ENCODE measurements at places on chromosomes 6 and 20.

DNA sequence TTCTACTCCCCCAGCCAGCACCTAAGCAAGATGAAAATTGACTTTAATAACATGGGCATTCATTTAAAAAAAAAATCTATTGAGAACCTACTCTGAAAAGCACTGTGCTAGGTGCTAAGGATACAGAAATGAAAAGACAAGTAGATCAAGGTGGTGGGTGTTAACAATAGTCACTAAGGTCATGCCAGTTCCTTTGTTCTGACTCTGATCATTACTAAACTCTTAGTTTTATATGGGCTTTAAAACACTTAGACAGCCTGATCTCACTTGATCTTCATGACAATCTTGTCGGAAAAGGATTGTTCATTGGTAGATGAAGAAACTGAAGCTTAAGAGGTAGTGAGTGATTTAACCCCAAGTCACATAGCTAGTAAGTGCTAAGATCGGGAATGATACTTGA, 285.7 kb upstream of the PRDM1 start:
- DNase-seq = no peak

GRCh38 chr6:118813775-118814174, 80.2 kb upstream of the ASF1A start:
- DNase-seq = no peak

- no peak for DNase-seq
Measured at GRCh38 chr20:51624157-51624731, 81.7 kb upstream of the NFATC2 start.

DNA sequence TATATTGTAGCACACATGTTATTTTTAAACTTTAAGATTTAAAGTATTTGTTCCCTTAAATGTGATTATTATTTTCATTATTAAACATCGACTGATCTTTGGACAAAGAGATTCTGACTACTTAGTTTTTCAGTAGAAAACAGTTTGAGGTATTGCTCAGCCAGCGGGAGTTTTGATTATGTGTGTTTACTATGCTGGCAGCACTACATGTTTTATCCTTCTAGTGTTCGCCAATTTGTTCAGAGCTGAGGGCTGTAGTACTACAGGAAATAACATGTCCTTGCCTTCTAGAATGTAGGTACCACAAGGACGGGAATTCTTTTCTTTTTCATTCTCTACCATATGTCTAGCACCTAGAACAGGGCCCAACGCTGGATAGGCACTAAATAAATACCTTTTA, 11.1 kb upstream of the LCA5 start:
- no peak for DNase-seq

DNA sequence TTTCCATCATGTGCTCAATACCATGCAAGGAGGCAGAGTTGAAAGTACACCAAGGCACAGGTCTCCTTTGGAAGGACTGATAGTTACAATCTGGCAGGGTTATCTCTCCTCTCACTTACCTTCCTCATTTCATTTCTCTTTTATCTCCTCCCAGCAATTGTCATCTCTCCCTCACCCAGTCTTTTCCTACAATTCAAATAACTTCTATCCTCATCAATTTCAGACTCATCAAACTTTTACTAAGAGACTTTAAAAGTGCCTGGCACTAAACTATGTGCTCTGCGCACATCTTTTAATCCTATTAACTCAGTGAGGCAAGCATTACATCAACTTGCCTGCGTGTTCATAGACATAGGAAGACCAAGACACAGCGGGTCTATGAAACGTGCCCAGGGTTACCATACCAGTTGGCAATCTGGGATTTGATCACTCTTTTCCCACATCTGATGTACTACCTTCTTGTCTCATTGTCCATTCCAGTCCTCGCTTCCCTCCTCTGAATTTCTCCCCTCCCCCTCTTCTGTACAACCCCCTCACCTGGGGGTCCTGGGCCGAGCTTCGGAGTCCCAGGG, 1.2 kb downstream of the VARS1 start:
- DNase-seq = no peak

GRCh38 chr6:133969921-133970295, 16.9 kb downstream of the TBPL1 start:
- no peak for DNase-seq

GRCh38 chr6:80535914-80536565, 429.6 kb downstream of the BCKDHB start:
- DNase-seq = no peak

- no peak for DNase-seq
Measured at GRCh38 chr6:37971711-37972390, 152.3 kb downstream of the ZFAND3 start.

DNA sequence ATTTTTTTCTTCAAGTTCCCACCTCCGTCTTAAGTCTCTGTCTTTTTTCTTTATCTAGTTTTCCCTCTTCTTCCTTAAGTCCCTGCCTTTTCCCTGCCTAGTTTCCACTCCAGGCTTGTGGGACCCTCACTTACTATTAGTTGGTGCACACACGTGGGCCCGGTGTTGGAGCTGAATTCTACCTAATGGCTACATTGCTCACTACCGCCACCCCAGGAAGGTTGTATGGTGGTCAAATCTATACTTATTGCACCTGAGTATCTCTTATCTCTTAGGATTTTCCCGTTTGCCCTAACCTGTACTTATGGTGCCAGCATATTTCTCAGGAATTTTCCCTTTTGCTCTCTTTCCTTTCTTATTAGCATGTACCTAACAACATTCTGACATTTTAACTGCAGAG, 692.8 kb downstream of the EPM2A start:
- no peak for DNase-seq

- no peak for DNase-seq
Measured at GRCh38 chr6:157265635-157266034, 57.7 kb downstream of the TMEM242 start.

- DNase-seq = no peak
Measured at GRCh38 chr6:159722655-159723054, 4.7 kb upstream of the WTAP start.

- DNase-seq = no peak
Measured at GRCh38 chr20:13101276-13101675, 92.5 kb downstream of the SPTLC3 start.

DNA sequence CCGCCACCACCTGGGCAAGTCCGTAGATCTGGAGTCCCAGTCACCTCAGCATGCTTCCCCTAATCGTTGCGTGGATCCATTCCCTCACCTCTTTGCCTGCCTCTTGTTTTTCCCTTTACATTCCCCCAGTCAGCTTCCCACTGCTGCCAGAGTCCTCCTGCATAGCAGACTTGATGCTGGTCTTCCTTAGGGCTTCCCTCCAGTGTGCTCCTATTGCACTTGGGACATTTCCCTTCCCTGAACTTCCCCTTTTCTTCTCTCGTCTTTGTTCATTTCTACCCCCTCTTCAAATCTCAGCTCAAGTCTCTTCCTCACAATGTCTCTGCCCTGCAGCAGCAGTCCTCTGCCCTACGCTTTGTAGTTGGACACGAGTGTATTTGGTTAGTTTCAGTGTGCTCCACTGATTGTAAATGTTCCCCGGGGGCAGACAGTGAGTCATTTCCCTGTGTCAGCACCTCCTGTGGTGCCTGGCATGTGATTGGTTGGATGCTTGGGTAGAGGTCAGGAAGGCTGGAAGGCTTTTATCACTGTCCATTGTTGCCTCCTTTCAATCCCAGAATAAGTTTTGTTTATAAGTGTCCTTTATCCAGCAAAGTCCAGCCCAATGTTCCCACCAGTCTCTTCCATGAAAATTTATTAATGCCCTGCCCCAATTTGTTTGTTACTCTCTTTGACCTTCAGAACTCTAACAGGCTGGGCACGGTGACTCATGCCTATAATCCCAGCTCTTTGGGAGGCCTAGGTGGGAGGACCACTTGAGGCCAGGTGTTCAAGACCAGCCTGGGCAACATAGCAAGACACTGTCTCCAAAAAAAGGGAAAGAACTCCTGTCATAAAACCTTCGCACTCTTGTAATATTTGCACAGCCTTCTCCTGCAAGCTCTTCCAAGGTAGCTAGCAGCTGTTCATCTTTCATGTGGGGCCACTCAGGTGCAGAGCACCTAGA, 38.3 kb downstream of the FAM120B start:
- no peak for DNase-seq

GRCh38 chr6:167796192-167796981, 30.3 kb upstream of the AFDN start:
- no peak for DNase-seq

- no peak for DNase-seq
Measured at GRCh38 chr6:120147071-120147871, 797.7 kb upstream of the MAN1A1 start.

DNA sequence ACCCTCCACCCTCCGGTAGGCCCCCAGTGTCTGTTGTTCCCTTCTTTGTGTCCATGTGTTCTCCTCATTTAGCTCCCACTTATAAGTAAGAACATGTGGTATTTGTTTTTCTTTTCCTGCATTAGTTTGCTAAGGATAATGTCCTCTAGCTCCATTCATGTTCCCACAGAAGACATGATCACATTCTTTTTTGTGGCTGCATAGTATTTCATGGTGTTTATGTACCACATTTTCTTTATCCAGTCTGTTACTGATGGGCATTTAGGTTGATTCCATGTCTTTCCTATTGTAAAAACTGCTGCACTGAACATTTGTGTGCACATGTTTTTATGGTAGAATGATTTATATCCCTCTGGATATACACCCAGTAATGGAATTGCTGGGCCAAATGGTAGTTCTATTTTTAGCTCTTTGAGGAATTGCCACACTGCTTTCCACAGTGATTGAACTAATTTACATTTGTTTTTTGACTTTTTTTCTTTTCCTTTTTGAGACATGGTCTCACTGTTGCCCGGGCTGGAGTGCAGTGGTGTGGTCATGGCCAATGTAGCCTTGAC, 4.5 kb downstream of the KPNA5 start:
- DNase-seq = no peak

DNA sequence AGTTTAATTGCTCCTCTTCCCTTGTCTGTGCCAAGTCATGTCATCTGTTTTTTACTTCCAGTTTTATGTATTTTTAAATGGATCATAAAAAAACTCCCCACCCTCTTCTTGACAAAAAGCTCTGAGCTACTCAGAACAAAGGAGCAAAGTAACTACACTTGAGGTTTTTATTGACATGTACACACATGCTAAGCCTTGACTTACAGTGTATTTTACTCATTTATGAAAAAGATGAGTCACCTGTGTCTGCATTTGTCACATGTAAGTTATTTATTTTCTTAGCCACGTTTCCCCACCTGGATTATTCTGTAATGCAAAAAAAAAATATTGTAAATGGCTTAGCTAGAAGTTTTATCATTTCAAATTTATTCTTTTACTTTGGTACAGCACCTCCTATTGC, 628.8 kb upstream of the SLC35B3 start:
- DNase-seq = no peak

GRCh38 chr6:31900917-31901414, 920 bp downstream of the ZBTB12 start:
- DNase-seq = no peak

GRCh38 chr20:15705975-15706374, 867.3 kb downstream of the KIF16B start:
- DNase-seq = no peak

- DNase-seq = no peak
Measured at GRCh38 chr6:26030716-26031115, 56.5 kb upstream of the HFE start.

DNA sequence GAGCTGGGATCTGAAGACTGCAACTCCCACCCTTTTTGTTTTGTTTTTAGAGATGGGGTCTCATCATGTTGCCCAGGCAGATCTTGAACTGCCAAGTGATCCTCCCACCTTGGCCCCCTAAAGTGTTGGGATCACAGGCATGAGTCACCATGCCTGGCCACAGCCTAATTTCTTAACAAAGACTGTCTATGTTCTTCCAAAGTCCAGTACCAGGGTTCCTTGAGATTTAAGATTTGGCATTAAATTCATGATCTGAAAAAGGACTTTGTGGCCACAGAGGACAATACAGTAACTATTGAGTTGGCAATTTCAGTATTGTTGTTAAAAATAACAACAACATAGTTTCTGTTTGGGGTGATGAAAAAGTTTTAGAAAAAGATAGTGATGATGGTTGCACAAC, 28.7 kb upstream of the BEND3 start:
- DNase-seq = no peak

DNA sequence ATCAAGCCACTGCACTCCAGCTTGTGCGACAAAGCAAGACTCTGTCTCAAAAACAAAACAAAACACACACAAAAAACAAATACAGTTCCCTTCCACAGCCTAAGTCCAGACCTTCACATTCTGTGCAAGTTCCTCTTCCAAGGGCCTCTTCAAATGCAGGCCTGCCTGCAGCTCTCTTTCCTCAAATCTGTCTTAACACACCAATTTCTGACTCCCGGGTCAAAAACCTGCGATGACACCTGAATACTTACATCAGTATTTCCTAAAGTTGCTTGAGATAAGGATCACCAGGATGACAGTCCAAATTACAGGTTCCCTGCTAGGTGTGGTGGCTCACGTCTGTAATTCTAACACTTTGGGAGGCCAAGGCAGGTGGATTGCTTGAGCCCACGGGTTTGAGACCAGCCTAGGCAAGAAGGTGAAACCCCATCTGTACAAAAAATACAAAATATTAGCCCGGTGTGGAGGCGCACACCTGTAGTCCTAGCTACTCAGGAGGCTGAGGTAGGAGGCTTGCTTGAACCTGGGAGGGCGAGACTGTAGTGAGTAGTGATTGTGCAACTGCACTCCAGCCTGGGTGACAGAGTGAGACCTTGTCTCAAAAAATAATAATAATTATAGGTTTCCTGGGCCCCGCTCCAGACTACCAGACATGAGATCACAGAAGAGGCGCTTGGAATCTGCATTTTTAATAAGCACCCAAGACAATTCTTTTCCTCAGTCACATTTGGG, 8.8 kb upstream of the PARD6B start:
- DNase-seq = no peak

DNA sequence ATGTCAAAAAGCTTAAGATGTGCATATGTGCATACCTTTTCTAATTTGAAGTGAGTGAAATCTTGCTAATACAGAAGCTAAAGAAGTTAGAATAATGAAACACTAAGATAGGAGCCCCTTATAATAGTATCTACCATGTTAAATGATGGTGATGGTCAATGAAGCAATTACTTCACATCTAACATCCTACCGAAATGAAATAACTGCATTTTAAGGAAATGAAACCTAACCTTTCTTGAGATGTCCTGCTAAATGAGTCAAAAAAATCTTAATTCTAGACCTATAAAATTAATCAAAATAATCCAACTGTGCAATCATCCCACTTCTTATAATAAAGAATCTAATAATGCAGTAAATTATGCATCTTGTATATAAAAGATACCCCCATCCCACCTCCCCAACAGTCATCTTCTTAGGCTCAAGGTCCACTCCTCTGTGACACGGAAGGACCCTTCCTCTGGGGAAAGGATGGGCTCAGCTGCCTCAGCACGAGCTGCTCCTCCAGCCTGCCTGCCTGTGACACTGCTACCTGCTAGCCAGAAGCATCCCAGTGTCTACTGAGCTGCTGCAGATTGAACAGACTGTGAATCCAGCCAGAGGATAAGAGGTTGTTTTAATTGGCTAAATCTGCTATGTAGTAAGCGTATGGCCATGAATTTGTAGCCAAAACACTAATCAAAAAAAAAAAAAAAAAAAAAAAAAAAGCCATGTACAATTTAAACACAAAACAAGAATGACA, 129.6 kb upstream of the BEND3 start:
- DNase-seq = no peak

Data from cortex of kidney (tissue), 1 donor.